Esophagus muscularis mucosa (tissue), 4 donors: ENCODE measurements at places on chromosomes 7 and 10.

DNA sequence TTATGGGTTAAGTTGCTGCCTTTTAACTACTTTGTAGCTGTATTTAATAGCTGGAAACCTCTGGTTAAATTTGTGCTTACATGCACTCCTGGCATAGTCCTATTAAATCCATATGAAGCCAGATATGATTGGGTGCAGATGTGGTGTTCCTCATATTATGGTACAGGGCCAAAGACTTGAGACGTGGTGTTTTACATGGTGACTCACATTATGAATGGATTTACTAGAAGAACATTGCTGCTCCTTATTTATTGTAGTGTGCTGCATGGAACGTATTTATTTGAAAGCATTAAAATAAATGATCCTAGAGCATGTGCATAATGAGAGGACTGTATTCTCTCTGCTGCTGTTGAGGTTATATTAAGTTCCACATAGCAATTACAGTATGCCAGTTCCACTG lies 224.1 kb downstream of the SLC25A13 start:
- no peak for DNase-seq

DNA sequence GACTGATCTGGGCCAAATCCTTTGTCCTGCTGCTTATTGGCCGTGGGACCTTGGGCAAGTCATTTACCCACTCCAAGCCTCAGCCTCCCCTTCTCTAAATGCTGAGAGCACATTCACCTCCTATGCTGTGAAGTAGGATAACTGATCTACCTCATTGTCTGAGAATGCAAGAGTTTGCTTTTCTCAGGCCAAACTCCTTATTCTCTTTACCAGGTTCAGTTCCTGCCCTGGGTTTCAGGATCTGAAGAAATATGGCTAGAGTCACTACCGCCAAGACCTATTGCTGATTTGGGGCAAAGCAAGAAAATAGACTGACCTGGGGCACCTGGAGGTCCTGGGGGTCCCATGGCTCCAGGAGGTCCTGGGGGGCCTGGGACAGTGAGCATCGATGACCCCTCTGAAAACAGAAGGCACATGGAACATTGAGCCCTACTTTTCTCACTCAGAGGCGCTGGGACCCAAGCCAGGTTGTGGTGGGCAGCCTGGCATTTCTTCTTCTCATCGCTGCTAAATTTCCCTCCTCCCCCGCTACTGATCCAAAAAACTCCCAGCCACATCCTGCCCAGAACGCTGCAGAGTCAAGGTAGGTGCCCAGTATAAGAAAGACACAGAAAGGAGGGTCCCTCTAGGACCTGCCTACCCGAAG lies 42.4 kb downstream of the COL17A1 start:
- no peak for DNase-seq

- DNase-seq: no peak
These were observed 88.7 kb upstream of the MYL10 start for GRCh38 chr7:101717628-101718357.

DNA sequence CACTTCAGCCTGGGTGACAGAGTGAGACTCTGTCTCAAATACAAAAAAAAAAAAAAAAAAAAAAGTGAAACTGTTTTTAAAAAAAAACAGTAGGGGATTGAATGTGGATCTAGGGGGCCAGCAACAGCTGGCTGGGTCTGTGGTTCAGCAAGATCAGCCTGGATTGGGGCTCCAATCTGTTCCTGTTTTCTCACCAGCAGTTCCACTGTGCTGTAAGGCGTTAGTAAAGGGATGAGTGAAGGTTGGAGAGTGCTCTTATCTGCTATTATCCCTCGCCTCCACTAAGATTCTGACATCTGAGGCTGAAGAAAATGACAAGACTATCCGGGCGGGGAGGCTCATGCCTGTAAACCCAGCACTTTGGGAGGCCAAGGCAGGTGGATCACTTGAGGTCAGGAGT lies 41.6 kb upstream of the GTF2IRD1 start:
- DNase-seq: no peak

GRCh38 chr10:58164517-58164916 lies 103.2 kb downstream of the IPMK start:
- no peak for DNase-seq

- DNase-seq: no peak
These were observed 142.0 kb downstream of the LCOR start for GRCh38 chr10:96973809-96974747.
